CD4-positive, alpha-beta T cell treated with Interferon gamma for 1 hour (primary cell): ENCODE measurements at places on chromosomes 2 and 18.

DNA sequence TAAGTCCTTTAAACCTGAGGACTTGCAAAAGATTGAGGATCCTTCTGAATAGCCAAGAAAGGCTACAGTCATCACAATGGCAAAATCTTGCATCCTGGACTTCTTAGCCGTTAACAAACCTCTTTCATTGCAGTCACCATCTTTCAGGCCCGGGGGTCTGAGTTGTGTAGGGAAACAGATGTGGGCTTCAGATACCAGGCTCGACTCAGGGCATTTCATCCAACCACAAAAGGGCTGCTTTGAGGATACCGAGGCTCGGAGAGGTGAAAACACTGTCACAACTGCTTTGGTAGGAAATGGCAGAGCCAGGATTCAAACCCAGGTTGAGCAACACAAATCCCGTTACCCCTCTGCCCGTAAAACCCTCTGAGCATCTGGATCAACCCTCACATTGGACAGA is 147.4 kb downstream of the TFCP2L1 start:
- DNase-seq = no peak

- no peak for DNase-seq
Measured at GRCh38 chr2:71060871-71061270, 7.6 kb upstream of the NAGK start.

- DNase-seq = no peak
Measured at GRCh38 chr18:44626807-44627206, 53.9 kb upstream of the SETBP1 start.

- DNase-seq = no peak
Measured at GRCh38 chr2:151575338-151575737, 158.9 kb downstream of the NEB start.

GRCh38 chr2:27381577-27382181 is 1.1 kb upstream of the ZNF513 start:
- no peak for DNase-seq

GRCh38 chr2:18741895-18742732 is 152.7 kb upstream of the NT5C1B start:
- no peak for DNase-seq

DNA sequence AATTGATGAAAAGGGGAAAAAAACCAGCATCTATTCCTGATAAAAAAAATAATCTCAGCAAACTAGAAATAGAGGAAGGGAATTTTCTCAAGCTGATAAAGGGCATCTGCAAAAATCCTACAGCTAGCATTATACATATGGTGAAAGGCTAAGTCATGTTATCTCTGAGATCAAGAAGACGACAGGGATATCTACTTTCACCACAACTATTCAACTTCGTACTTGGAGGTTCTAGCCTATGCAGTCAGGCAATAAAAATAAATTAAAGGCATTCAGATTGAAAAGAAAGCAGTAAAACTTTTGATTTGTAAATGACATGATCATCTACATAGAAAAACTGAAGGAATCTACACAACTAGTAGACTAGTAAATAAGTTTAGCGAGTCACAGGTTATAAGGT is 58.2 kb downstream of the CAB39 start:
- no peak for DNase-seq

GRCh38 chr2:188628989-188629752 is 337.5 kb downstream of the GULP1 start:
- DNase-seq = no peak

DNA sequence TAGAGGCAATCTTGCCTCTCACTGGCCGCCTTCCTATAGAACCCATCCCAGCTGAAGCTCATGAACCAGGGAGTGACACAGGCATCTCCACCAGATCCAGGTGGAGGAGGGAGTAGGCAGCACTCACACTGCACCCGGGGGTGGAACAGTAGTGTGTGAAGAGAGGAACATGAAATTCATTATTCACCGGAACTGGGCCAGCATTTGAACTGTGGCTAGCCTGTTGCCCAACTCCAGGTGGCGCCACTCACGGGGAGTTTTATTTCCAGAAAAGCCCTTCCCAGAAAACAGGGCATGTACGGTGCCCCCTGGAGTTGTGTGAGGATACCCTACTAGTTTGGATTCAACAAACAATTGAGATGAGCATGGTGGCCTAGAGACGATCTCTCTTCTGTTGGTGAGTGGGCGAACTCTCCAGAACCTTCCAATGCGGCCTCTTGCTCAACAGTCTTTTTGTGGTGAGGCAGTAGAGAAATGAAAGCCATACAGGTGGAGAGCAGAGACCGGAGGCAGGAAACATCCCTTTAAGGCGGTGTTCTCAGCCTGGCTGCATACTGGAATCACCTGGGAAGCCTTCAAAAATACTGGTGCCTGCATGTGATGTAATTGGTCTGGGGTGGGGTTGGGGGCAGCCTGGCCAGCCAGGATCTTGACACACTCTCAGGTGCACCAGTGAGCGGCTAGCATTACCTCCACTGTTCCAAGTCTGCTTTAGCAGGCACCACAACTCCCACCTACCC is 73.5 kb upstream of the NEDD4L start:
- DNase-seq = no peak

- no peak for DNase-seq
Measured at GRCh38 chr2:144396318-144396717, 123.6 kb downstream of the ZEB2 start.

- DNase-seq = no peak
Measured at GRCh38 chr18:45156946-45157345, 458.3 kb upstream of the SLC14A2 start.

DNA sequence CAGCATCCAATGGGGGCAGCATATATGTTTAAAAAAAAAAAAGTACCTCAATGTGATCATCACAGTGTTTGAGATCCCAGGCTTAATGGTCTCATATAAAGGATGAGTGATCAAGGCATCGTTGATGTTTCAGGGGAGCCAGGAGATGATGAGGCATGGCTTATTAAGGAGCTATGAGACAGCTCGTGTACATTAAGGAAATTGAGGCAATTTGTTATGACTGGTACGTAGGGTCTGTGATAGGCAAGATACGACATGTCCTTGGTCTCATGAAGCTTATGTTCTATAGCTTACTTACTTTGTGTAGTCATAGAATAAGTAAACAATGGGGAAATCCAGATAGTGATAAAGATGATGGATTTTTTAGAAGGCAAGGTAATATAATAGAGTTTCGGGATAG is 49.1 kb upstream of the FAM171B start:
- no peak for DNase-seq

DNA sequence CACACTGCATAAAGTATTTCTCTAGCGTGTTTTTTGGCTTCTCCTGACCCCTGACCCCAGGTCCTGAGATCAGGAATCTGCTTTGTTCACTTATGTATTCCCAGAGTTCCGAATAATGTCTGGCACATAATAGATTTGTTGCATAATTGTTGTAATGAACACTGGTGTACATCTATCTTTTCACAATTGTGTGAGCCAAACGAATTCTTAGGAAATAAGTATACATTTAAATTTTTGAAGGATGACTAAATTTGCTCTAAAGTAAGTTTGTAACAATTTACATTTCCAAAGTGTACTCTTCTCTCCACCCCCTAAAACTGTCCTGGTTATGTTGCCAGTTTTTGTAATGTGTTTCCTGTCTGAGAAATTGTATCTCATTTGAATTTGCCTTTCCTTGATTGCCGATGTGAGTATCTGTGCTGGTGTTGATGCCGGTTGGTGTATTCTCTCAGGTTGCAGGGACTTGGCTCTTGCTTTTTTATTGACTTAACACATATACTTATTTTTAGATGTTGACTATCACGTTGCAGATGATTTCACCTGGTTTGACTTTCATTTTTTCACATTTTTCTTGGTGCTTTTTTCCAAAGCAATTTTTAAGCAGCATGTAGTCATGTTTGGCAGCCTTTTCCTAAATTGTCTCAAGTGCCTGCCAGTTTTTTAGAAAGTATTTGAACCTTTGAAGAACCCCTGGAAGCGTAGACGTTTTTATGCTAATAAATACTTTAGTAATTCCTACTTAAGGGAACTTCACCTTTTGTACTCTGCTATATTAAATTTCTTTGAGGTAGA is 16.1 kb upstream of the FARP2 start:
- DNase-seq = no peak

- no peak for DNase-seq
Measured at GRCh38 chr2:144349674-144350073, 170.2 kb downstream of the ZEB2 start.

GRCh38 chr2:109347626-109348025 is 218.6 kb downstream of the SH3RF3 start:
- no peak for DNase-seq

GRCh38 chr2:26396734-26397298 is 4.9 kb upstream of the DRC1 start:
- no peak for DNase-seq

DNA sequence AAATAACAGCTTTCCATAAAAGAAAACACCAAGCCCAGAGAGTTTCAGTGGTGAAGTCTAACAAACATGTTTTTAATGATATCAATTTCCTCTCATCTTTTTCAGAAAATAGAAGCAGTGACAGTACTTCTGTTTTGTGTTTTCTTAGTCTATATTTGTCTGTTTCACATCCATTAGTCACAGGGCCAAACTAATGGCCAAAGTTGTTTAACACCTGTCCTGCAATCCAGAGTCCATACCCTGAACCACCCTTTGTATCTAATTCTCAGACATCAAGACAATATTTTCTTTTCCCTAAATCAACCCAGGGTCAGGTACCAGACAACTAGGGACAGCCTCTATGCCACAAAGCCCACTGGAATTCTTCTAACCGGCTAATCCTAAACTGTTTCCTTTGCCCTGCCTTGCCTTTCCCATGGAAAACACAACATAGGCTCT is 25.9 kb downstream of the TMSB10 start:
- DNase-seq = no peak

DNA sequence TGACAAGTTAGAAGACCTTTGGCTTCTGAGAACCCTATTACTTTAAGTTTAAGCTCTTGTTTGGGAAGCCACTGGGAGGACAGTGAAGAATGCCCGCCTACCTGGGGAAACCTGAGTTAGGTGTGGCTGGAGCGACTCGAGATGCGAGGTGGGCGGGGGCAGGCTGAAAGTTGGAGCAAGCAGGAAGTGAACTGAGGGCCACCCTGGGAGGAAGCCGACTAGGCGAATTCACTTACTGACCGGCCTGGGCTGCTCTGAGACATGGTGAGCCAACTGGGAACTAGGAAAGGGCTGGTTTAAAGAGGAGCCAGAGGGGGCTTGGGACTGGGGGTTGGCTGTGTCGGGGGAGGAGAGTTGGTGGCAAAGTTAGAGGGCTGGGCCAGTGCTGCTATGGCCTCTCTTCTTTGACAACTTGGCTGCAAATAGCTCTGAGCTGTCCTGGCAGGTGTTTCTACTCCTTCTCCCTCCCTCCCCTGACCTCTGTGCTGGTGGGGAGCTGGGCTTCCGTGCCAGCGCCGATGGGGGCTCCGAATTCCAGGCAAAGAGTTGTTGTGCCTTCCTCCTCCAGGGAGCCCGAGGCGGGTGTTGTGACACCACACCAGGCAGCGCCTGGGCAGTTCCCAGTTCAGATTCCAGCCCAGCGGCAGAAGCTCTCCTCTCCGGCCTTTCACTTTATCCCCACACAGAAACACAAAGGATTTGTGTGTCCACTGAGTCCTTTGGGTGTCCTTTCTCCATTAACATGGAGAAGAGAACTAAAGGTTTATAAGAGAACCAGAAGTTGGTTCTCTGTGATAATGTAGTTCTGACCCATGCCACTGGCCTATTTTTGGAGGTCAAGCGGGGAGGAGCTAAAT is at the start of gene VAMP8:
Gene VAMP8, plus strand, starts transcription at position 201 of the 857 bp plus-strand sequence. Its CDS starts 61 bp downstream, at position 262.
- peak; percentile 47 for DNase-seq

GRCh38 chr2:15448250-15448839 is 112.8 kb downstream of the NBAS start:
- no peak for DNase-seq

DNA sequence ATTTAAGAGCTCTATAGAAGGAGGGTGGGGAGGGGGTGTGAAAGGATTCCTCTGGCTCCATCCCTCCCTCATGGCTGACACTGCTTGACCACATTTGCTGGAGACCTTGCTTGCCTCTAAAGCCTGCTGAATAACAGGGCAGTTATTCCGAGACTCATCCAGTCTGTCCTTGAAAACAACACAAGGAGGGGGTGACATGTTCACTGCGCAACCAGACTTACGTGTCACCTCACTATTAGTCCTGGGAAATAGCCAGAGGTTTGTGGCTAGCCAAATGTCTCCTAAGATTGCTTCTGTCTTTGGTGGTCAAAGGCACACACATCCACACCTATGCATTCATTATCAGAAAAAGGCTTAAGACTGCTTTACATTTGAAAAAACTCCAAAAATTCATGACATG is 256.2 kb upstream of the SKOR2 start:
- no peak for DNase-seq

DNA sequence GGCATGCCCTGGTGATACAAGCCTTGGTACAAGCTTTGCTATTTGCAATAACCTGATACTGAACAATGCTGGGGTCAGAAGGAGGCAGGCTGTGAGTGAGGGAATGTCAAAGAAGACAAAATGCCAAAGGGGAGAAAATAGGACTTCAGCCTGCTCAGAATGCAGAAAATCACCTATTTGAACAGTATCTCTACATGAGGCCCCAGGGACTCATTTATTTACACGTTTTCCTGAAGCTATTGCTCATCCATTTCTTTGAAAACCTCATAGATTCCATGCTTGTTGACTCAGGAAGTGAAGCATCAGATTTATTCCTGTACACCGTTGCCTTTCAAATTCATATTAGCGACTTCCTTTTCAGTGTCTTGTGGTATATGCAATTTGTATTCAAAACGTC is 69.4 kb upstream of the CBLN2 start:
- DNase-seq = no peak

- no peak for DNase-seq
Measured at GRCh38 chr18:54584065-54584464, 7.0 kb upstream of the DYNAP start.

GRCh38 chr2:111659361-111660333 is 224.3 kb downstream of the ANAPC1 start:
- DNase-seq = peak; percentile 62

GRCh38 chr2:177733-178132 is 86.1 kb downstream of the SH3YL1 start:
- DNase-seq = no peak

GRCh38 chr18:40902436-40902835 is 1052.6 kb upstream of the PIK3C3 start:
- no peak for DNase-seq

DNA sequence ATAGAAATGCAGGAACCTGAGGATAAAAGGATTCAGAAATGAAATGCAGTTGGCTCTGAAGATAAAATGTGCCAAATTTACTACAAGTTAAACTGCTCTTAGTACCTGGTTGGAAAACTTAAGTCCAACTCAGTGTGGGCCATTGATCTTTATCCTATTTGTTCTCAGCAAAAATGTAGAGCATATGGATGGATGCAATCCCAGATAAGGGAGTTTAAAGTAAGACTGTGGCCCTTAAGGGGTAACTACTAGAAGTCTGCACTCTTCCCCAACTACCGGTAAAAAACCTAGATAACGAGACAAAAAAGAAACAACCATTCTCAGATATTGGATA is 63.9 kb downstream of the MDH1 start:
- DNase-seq = no peak
